Epithelial cell of prostate (primary cell): ENCODE measurements at places on chromosomes 12 and 14.

DNA sequence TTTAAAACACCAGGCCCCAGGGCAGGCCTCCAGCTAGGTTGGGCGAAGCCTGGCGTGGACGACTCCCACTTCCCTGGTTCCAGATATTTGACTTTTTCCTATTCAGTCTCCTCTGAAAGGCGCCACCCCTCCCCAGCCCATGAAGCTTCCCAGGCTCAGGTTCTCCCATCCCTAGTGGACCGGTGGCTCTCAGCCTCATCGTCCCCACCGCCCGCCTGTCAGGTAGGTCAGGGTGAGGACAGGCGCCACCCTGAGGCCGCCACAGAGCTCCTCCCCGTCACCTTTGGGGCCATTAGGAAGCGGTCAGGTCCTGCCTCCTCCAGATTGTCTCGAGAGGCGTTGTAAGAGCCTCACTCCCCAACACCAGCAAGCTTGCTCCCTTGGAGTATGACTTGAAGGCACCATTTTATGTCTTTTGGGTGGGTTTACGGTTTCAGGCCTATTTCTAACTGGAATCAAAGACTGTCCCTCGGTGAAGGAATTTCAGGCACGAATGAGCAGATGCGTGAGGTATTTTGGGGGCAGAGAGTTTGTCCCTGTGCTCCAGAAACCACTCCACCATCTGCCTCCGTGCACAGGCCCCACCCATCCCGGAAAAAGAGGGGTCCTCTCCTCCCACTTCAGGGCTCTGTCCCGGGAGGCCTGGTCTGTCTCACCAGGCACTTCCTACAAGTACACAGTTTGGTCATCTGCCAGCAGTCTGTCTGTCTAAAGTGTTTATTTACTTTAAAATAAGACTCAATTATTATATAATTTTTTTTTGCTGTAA is 55.6 kb downstream of the TSPAN9 start:
- no peak for DNase-seq

DNA sequence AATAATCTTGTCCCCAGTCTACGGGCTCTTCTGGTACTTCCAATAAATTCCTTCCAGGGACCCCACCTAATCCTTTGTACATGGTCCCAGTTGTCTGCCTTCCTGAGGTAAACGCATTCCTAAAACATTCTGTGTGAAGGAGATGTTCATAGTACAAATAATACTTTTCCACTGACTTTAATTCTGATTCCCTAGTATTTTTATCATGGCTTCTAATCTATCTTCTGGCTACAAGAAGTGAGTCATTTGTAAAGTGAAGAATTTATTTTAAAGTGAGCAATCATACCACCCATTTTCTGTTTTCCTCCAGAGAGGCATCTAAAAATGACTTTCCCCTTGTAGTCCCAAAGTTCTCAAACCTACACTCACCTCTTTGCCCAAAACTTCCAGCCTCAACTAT is 65.9 kb upstream of the NUDT4 start:
- DNase-seq: no peak

GRCh38 chr12:2266666-2267620 is 214.2 kb downstream of the CACNA1C start:
- no peak for DNase-seq

GRCh38 chr12:119178544-119179334 is at the start of gene HSPB8:
Gene HSPB8 (plus strand): TSS chr12:119178931. CDS start chr12:119179313, 382 bp downstream.
- DNase-seq: no peak

DNA sequence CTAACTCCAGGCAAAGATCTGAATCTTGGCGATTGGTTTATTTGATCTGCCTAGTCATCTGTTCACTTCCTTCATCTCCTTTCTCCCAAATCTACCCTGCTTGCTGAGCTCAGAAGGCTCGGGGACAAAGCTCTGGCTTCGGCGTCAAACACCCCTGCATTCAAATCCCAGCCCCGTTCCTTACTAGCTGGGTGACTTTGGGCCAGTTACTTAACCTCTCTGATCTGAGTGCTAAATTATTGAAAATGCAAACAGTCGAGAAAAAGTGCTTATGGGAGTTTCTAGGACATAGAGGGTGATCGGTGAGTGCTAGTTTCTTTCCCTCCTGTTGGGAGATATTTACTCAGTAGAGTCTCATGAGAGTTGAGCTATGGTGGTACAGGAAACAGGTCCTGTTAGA is 121.2 kb upstream of the RFLNA start:
- no peak for DNase-seq
